Occipital lobe (tissue), 3 donors: ENCODE measurements at places on chromosomes 12 and 14.
A peak's percentile ranks its signal among the peaks of the same experiment; 100 is the strongest.

- DNase-seq: no peak
Measured at GRCh38 chr14:52906141-52906601, 44.7 kb downstream of the FERMT2 start.

GRCh38 chr14:73995977-73996378 is 23.1 kb downstream of the ENTPD5 start:
- no peak for DNase-seq

DNA sequence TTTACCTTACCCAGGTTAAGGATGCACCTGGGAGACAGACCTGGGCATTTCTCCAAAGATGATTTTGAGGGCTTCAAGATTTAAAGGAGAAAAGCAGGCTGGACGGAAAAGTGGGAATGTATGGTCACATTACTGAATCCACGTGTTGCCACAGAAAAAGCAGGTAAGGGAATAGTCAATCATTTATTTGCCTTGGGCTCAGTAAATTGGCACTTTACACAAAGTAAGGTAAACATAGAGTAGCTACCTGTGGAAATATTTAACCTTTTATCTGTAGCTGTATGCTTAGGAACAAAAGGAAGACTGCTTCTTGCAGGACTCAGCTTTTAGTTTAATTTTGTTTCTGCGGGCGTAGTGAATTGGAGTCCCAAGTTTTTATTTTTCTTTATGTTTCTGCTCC is 153.3 kb downstream of the SLCO1B3 start:
- DNase-seq: no peak

- DNase-seq: no peak
Measured at GRCh38 chr12:113835896-113836295, 130.2 kb downstream of the RBM19 start.

GRCh38 chr14:99430491-99430890 is 50.2 kb downstream of the SETD3 start:
- DNase-seq: no peak

GRCh38 chr14:92121670-92122350 is at the start of the genes CPSF2 and NDUFB1:
TSS of gene CPSF2 (plus strand) at chr14:92121969. CDS start at chr14:92130985, 9,016 bp downstream.
TSS of gene NDUFB1 (minus strand) at chr14:92121706. CDS start at chr14:92117637, 4,069 bp downstream.
- DNase-seq: peak; percentile 84

DNA sequence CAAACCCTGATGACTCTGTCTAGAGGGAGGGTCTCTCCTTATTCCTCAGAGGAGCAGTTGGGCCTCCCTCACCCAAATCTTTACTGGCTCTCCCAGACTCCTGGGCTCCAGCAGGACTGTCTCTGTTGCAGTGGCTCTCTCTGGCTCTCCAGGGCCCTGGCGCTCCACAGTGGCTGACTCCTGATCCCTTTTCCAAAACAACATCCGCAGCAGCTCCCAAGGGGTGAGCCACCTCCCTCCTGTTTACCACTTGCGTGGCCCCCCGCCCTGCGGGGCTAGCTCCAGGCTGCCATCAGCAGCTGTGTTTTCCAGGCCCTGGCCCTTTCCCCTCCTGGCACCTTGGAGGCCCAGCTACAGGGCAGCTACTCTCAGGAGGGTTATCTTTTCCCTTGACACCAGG is 123.5 kb downstream of the CALM1 start:
- no peak for DNase-seq

DNA sequence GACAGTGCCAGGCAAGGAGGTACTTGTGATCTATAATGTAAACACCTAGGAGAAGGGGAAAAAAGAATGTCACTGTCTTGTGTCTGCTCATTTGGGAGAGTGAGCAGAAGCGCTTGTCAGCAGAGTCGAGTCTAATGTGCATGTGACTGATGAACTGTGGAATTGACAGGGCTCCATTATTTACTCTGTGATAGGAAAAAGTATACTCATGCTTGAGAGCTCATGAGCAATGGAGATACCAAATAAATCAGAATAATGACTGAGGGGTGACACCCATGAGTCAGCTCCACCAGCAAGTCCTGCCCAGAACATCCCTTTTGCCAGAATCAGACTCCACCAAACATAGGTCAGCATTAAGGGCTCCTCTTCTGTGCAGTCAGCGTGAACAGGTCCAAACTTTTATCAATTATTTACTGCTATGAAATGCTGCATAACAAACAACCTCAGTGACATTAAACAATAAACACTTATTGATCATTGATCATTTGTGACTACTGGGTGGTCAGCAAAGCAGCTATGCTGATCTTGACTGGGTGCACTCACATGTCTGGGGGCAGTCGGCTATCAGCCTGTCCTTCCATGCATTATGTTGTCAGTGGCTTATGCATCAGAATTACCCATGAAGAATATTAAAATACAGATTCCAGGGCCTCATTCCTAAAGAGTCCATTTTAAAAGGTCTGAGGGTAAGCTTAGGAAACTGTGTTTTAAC is 29.2 kb upstream of the WSCD2 start:
- no peak for DNase-seq

DNA sequence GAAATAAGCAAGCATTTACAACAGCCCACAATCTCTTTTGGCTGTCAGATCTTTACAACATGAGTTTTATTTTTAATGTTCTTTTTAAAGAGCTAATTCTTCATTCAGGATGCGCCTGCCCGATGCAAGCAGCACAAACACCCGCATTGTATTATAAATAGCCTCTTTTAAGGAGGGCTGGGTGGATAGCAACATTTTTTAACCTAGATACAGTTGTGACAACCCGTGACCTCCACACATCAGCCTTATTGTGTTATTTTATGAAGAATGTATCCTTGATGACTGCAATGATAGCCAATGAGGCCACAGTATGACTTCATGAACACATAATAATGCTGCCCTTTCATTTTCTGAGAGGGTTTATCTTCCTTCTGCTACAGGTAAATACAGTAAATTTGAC is 173.7 kb downstream of the FOXN3 start:
- no peak for DNase-seq

DNA sequence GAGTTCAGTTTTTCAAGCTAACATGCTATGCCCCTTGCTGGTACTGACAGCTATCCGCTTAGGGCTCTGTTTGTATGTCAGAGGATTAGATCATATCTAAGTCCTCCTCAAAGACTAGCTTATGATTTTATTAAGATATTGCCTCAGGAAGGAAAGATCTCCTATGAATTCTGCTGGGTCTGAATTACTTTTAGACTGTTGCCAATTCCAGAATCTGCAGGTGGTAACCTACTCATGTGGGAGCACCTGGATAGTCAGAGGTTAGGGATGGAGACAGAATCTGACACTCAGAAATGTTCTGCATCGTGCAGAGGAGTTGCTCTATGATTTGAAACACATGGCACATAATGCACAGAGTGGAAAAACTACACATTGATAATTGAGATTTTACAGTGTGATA is 843.4 kb downstream of the SLC6A15 start:
- DNase-seq: no peak

GRCh38 chr12:30811966-30812365 is 57.2 kb upstream of the CAPRIN2 start:
- no peak for DNase-seq

GRCh38 chr12:99439399-99439798 is 208.2 kb upstream of the GARIN6 start:
- no peak for DNase-seq

DNA sequence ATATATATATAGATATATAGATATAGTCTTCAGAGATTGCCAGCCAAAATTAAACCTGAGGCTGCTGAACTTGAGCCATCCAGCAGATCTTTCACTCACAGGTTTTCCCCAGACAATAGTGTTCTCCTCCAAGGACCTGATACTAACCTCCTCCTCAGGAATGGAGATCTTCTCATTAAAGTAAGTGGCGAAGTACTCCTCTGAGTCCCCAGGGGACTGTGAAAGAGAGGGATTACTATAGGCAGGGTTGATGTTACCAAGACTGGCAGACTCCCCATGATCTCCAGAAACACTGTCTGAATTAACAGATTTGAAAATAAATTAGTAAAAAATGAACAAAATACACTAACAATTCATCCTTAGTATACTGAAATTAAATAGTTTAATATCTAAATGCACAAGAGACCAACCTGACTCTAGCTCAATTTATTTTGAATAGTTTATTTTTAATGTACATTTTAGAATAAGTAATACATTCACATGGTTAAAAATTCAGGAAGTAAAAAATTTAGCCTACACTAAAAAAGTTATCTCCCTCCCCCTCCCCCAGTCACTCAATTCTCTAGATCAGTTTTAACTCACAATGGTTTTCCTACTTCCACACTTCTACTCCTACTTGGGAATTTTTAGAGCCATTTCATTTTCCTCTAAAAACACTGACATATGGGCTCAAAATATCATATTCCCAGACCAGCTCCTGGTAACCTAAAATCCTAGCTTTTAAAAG is 17.7 kb downstream of the SLC11A2 start:
- no peak for DNase-seq

- no peak for DNase-seq
Measured at GRCh38 chr12:49975318-49975761, 2.6 kb downstream of the AQP6 start.

DNA sequence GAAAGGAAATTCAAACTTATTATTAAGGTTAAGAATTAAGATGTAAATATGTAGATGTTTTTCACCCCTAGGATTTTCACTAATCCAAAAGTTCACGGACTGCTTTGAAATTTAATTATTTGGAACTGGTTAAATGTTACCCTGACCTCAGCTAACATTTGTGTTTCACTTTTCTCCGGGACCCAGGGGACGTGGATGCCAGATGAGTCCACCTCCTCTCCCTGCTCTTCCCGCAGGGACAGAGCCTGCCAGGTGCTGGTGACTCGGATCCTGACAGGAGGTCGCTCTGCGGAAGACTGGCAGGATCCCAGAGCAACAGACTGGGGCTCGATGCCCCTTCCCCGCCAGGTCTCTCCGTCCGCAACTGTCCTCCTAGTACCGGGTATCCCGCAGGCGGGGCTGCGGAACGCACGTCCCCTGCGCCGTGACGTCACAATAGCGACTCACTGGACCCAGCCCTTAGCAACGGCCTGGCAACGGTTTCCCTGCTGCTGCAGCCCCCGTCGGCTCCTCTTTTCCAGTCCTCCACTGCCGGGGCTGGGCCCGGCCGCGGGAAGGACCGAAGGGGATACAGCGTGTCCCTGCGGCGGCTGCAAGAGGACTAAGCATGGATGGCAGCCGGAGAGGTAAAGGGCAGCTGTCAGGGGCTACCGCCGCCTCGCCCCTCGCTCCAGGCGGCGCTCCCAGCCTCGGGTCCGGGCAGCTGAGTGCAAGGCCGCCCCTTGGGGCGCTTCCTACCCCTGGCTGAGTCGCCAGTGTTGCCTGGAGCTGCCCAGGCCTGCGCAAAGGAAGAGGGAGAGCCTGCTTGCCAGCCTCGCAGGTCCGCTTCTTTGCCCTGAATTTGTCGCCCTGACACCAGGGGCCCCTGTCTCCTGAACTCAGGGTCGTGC is at the start of gene SPATA7:
TSS of gene SPATA7 (plus strand) at position 446 of the 890 bp plus-strand sequence. CDS start at position 608, 162 bp downstream.
- peak; percentile 94 for DNase-seq

GRCh38 chr12:51335931-51336330 is 10.5 kb downstream of the CELA1 start:
- DNase-seq: no peak

- no peak for DNase-seq
Measured at GRCh38 chr12:91947459-91947858, 198.2 kb downstream of the BTG1 start.

DNA sequence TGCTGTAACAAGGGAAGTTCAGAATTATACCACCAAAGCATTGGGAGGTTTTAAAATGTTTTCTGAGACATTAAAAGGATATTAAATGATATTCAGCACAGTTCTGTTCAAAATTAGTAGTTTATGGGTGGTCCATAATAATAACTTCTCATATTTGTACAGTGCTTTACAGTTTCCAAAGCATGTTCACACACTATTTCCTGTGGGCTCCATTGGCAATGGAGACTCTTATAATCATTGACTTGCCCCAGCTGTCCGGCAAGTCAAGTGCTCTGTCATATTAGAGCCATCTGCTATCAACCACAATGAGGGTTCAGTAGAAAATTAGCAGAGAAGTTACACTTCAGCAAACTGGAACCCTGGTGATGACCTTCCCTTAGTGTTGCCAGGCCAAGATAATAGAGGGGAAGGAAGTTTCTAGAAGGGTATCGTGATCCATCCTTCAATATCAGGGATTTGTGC is 526.6 kb upstream of the CCDC196 start:
- DNase-seq: no peak

DNA sequence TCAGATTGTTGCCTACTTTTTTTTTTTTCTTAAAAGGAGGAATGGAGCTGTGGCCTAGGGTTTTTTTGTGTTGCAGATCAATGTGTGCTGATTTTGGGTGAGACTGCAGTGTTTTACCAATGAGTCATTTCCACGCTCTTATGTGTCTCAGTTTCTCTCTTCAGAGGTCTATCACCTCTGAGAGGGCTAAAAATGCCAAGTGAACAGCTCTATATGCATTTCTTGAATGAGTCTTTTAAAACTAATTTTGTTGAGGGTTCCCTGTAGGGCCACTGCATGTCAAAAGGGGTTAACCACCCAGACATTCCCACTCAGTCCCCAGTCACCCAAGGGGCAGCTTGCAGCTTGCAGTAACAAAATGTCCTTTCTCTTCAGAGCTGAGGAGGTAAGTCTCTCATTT is 24.3 kb upstream of the GLIPR1L2 start:
- no peak for DNase-seq

- DNase-seq: no peak
Measured at GRCh38 chr14:66600416-66600815, 92.5 kb downstream of the GPHN start.

DNA sequence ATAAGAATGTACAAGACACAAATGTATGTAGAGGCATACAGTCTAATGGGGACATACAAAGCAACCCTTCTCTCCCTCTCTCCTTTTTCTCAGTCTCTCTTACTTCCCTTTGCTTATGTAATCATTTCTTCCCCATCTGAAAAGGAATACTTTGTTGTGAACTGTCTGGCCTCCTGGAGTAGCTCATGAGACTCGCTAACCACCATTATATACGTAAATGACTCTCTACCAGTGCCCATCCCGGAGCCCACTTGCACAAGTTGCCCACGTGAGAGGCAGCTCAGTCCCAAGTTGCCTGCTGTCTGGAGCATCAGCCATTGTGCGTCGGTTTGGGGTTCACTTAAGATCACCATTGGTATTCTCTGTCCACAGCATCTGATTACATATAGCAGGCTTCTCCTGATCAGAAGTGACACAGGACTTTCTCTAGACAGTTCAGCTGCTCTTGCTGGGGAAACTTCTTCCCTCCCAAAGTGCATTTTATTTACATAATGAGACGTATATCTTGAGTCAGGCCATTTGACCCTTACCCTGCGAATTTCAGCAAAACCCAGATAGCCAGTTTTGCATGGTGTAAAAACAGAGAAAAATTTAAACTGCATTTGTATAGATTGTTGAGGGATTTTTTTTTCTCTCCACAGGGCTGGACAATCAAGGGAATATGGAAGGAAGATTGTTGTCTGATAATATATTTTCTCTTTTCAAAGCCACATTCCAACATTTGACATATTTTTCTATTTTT is 220.7 kb upstream of the EGLN3 start:
- no peak for DNase-seq

GRCh38 chr12:103333676-103334075 is 162.1 kb downstream of the C12orf42 start:
- DNase-seq: no peak

- DNase-seq: no peak
Measured at GRCh38 chr14:91708795-91709194, 23.1 kb downstream of the CATSPERB start.
